ENCODE measurements at places on chromosomes 5 and 9. TPM values are rescaled to one million over a fixed set of nuclear protein-coding genes. Genes with fewer than 3 reads are reported as not detected.

GBGT1 gene
- 9.3 TPM for total RNA-seq

RASEF gene
- total RNA-seq: 1.9 TPM

GRCh38 chr5:50299896-50300295, 141.2 kb downstream of the EMB start:
- H3K27ac ChIP-seq: no peak overlapping the region
- H3K4me3 ChIP-seq: no peak overlapping the region
- no peaks in the 10 kb centered on the region for H3K27me3 ChIP-seq
- no peaks in the 10 kb centered on the region for H3K4me1 ChIP-seq

GRCh38 chr5:10372726-10373709, 19.5 kb downstream of the MARCHF6 start:
- H3K4me1 ChIP-seq: no peaks in the 10 kb centered on the region
- no peaks in the 10 kb centered on the region for H3K27me3 ChIP-seq
- H3K36me3 ChIP-seq: peaks cover 19% of the 10 kb centered on the region
- no peak overlapping the region for H3K4me3 ChIP-seq
- no peak overlapping the region for H3K27ac ChIP-seq

GRCh38 chr5:143066556-143067281, 296.5 kb downstream of the ARHGAP26 start:
- H3K36me3 ChIP-seq: peaks cover 19% of the 10 kb centered on the region
- peaks cover 9% of the 10 kb centered on the region for H3K4me1 ChIP-seq
- H3K27ac ChIP-seq: no peak overlapping the region
- DNase-seq: no peak

TSLP gene
- 0.59 TPM for total RNA-seq

GRCh38 chr9:120755044-120755443, 38.2 kb downstream of the FBXW2 start:
- no peak overlapping the region for H3K27ac ChIP-seq
- no peaks in the 10 kb centered on the region for H3K36me3 ChIP-seq
- H3K4me1 ChIP-seq: no peaks in the 10 kb centered on the region
- H3K4me3 ChIP-seq: no peak overlapping the region
- no peak for DNase-seq

ANP32B gene
- 100.0 TPM for total RNA-seq

- no peaks in the 10 kb centered on the region for H3K27me3 ChIP-seq
- H3K4me1 ChIP-seq: no peaks in the 10 kb centered on the region
- H3K36me3 ChIP-seq: no peaks in the 10 kb centered on the region
- no peak overlapping the region for H3K27ac ChIP-seq
Observed at GRCh38 chr9:13941714-13942113, 372.2 kb downstream of the NFIB start.

PCDHGA7 gene
- 0.83 TPM for total RNA-seq

DNA sequence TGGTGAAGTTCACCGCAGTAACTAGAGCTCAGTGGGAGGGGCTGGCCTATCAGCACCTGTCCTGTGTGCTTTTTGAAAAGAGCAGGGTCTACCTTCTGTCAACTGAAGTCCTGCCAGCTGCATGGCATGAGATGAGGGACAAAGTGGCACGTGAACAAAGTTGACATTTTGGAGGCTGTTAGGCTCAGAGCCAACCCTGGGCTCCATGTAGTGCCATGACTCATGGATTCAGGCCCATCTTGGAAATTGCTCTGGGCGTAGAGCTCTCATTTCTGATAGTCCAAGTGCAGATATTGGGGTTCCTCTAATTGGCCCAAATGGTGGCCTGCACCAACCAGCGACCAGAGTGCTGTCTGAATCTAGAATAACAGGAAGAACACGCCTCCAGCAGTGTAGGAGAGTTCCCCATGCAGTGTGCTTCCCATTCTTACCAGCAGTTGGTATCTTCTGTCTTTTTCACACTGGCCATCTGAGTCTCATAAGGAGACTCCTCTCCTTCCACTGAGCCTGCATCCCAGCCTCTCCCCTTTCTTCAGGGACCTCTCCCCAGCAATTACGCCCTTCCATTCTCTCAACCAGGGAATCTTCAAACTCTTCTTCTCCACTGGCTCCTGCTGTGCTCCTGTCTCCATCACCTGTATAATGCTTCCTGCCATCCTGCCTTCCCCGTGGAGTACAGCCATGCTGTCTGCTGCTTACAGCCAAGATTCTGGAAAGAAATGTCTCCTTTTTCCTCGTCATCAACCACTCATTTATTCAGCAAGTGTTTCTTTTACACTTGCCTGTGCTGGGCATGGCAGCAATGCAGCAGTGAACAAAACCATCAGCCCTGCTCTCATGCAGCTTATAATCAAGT, 30.4 kb downstream of the IRF1 start:
- H3K4me1 ChIP-seq: peaks cover 18% of the 10 kb centered on the region
- no peak overlapping the region for H3K27ac ChIP-seq
- H3K4me3 ChIP-seq: no peak overlapping the region

DNA sequence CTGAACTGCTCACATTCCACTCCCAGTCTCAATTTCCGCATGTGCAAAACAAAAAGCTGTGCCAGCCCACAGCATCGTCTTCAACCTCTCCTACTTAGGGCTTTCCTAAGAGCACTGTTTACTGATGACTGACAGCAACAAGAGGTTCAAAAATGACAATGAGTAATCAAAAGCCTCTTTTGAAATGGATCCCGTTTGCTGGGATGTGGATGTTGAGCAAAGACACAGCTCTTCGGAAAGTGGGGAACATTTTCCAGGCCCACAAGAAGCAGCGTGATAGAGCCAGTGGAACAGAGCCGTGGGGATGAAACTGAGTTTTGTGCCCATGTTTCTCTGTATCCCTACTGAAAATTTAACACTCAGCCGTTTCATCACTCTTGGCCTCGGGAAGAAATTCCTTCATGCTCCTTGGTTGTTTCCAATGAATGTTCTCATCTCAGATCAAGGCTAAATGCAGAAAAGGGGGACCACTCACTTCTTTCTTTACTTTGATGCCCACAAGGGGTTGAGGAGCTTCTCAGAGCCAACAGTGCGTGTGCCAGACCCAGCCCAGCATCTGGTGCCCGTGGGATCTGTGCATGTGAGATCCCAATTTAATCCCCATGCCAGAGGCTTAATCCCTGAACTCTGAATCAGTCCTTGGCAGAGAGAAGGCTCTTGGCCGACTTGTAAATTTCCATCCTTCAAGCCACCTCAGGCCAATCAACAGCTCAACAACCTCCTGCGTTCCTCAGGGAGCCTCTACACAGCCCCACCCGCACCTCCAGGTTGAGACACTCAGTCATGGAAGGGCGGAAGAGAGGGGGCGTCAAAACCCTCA, 230.2 kb upstream of the DAPK1 start:
- no peak overlapping the region for H3K27ac ChIP-seq
- H3K36me3 ChIP-seq: no peaks in the 10 kb centered on the region
- DNase-seq: no peak
- no peaks in the 10 kb centered on the region for H3K27me3 ChIP-seq
- H3K4me3 ChIP-seq: no peak overlapping the region

IL31RA gene
- not detected for total RNA-seq

CD72 gene
- total RNA-seq: 3.3 TPM

GAS1 gene
- total RNA-seq: 2.7 TPM

DNA sequence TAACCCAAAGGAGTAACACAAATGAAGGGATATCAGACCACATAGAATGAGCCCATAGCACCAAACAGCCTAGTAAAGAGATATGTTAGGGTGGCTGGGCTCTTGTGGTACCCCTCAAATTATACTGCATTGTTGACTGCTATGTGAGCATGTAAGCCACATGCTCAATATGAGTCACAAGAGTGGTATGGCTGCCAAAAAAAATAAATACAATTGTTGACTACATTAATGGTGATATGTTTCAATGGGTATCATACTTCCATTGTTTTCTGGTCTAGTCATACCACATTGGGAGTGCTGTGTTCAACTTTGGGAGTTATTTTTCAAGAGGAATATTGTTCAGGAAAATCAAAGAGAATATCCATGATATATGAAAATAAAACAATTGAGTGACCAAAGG, 162.4 kb upstream of the PIK3R1 start:
- H3K27ac ChIP-seq: no peak overlapping the region
- H3K27me3 ChIP-seq: no peaks in the 10 kb centered on the region
- H3K4me1 ChIP-seq: no peaks in the 10 kb centered on the region
- peaks cover 10% of the 10 kb centered on the region for H3K36me3 ChIP-seq
- no peak for DNase-seq

SLC25A2 gene
- total RNA-seq: not detected

DNA sequence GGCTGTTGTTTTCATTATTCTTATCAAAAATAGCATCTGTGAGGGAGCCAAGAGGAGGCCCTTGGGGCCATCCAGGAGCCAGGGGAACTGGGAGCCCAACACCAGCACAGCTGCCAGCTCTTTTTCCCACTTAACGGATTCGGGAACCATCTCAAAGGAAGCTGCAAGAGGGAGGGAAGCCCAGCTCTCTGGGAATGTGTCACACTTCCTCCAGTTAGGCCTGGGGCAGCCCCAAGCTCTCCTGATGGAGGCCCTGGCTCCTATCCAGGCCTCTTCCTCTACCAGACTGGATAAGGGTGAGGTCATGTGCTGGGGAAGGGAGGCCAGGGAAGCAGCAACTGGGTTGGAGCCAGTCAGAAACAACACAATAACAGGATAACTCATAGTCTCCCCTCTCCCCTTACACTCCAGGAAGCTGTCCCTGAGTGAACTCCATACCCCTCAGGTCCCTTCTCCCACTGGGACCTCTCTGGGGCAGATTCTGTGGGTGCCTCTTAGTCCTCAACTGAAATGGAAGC, 12.7 kb downstream of the CSF2 start:
- H3K4me3 ChIP-seq: no peak overlapping the region
- no peaks in the 10 kb centered on the region for H3K27me3 ChIP-seq
- H3K4me1 ChIP-seq: no peaks in the 10 kb centered on the region
- no peaks in the 10 kb centered on the region for H3K36me3 ChIP-seq

COL15A1 gene
- total RNA-seq: not detected

LHX3 gene
- not detected for total RNA-seq

DNA sequence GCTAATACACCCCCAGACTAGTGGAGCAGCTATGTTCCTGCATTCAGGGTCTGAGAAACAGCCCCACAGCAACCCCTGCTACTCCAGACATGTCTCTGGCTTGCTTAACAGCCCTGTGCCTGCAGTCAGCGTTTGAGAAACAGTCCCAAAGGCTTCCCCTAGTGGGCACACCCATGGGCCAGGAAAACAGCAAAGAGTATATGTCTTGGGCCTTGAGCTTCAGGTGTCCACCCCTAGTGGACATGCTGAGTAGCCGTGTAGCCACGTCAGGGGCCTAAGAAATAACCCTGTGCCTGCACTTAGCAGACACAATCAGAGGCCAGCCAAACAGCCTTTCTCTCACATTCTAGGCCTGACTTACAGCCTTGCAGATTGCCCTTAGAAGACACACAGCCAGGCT, 698.6 kb downstream of the PTPRD start:
- H3K36me3 ChIP-seq: peaks cover 11% of the 10 kb centered on the region
- DNase-seq: peak; percentile 71
- H3K4me3 ChIP-seq: no peak overlapping the region
- H3K27ac ChIP-seq: no peak overlapping the region
- no peaks in the 10 kb centered on the region for H3K27me3 ChIP-seq
- H3K4me1 ChIP-seq: no peaks in the 10 kb centered on the region

DNA sequence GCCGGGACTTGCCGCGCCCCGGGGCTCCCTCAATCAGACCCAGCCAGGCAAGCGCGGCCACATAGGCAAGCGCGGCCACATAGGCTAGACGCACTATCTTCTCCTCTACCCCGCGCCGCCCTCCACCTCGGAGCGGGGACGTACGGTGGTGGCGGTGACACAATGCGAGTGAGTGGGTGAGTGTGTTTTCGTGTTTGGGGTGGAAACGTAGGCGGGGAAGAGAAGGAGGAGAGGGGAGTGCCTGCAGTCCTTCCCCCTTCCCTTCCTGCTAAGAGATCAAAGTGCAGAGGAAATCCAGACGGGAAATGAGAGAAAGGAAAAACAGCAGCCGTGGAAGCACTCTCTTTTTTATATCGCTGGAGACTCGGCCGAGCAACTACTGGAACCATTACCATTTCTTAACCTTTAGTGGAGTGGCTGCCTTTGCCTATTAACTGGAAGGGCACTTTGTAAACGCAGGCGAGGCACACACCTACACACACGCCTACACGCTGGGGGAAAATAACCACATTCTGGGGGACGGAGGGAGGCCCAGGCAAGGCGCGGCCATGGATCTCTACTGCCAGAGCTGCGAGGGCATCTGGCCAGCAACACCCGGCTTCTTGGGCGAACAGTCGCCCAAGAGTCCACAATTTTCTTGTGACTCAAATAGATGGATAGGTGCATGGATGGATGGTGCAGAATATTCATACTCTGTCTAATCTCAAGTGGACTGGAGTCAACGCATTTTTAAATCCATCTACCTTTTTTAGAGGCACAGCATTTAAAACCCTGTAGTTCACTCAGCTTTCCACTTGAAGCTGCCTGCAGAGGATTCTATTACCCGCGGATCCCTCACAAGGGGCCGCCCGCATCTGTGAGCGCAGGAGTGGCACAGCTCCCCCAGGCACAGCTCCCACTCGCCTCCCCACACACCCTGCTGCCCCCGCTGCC, 2.1 kb downstream of the EDIL3 start:
- H3K36me3 ChIP-seq: no peaks in the 10 kb centered on the region
- no peaks in the 10 kb centered on the region for H3K4me1 ChIP-seq
- H3K4me3 ChIP-seq: peak overlapping the region; percentile 97
- H3K27ac ChIP-seq: no peak overlapping the region
- no peaks in the 10 kb centered on the region for H3K27me3 ChIP-seq

- no peaks in the 10 kb centered on the region for H3K27me3 ChIP-seq
- no peak overlapping the region for H3K4me3 ChIP-seq
- no peak overlapping the region for H3K27ac ChIP-seq
Observed at GRCh38 chr5:150601491-150602345, 38.7 kb upstream of the SYNPO start.

DNA sequence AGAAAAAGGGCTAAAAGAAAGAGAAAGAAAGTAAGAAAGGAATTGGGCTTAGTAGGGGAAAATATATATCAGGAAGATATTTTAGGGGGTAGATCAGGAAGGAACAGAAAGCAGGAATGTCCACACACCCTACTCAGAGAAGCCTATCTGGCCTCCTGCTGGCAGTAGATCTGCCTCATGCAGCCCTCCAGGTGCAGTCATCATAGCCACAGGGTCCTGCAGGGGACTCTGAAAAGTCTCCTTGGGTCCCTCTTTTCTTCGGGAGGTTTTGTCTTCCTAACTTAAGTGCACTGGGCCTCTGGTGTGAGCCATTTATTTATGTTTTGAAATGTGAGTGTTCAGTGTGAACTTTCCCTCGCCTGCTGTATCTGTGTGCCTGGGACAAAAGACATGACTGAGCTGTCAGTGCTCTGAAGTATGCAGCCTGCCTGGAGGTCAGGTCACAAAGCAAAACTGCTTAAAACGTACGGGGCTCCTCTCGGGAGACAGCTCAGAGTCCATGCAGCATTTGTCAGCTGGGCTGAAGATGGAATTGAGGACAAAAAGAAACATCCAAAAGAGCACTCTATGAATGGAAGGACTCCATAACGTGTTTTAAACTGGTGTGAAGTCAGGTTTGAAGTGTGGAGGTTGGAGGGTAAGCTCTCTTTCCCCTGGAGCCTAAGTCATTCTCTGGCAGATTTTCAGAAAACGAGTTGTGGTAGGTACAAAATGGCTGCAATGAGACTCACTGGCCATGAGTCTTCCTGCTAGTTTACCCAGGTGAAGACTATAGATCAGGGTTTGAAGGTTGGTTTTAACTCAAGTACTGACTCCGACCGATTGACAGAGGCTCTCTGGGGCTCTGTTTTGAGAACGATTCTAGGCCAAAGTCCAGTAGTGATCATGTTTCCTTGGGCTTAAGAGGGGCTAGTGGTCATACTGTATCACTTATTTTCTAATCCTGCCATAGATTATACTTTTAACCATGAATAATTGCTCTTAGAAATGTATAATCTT, 151.8 kb upstream of the GDNF start:
- H3K4me3 ChIP-seq: no peak overlapping the region
- H3K36me3 ChIP-seq: no peaks in the 10 kb centered on the region
- no peak overlapping the region for H3K27ac ChIP-seq
- no peaks in the 10 kb centered on the region for H3K27me3 ChIP-seq
- DNase-seq: no peak
- no peaks in the 10 kb centered on the region for H3K4me1 ChIP-seq
